NCI-H226 (cell line): ENCODE measurements at places on chromosomes 12 and 14.

DNA sequence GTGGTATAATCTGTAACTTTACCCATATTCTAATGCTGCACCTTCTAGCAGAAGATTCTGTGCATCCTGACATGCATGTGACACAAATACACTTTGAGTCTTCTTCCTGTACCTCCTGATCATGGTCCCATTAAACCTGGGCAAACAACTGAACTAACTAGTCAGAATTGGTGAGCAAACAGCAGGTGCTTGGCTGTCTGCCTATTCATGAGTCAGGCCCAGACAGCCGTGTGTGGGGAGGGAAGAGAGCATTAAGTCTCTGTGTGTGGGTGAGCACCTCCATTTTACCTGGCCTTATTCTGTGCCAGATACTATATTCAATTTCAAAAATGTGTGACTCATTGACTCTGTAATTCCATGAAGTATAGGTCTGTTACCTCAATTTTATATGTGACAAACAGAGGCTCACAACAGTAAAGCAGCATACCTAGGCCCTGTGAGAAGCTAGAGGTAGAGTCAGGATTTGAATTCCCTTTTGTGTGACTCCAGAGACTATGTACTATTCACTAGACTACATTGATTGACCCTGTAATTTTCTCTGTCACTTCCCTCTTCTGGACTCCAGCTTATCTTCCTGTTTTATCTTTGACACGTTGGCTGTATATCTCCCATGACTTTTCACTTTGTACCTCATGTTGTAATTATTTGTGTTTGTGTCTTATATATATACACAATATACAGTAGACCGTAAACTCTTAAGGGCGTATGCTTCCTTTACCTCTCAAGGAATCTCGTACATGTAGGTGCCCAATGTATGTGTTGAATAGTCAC, 32.2 kb downstream of the SUSD6 start:
- DNase-seq = peak; percentile 82

DNA sequence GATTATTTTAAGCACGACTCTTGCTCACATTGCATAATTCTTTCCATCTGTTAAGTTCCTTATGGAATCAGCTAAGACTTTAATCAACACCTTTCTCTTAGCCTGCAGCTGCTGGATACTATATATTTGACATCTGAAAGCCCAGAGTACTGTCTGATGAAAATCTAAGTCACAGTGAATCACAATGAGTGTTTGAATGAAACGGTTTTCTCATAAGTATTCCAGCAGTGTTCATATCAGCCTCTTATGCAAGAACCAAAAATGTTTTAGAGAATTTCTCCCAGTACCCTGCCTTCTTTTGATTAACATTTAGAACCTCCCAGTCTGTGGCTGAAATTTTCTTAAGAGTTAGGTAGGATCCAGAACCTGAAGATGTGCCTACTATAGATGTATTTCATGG, 55.6 kb downstream of the FRMD6 start:
- DNase-seq = no peak

GRCh38 chr14:35222324-35222723, 69.9 kb upstream of the PSMA6 start:
- no peak for DNase-seq

DNA sequence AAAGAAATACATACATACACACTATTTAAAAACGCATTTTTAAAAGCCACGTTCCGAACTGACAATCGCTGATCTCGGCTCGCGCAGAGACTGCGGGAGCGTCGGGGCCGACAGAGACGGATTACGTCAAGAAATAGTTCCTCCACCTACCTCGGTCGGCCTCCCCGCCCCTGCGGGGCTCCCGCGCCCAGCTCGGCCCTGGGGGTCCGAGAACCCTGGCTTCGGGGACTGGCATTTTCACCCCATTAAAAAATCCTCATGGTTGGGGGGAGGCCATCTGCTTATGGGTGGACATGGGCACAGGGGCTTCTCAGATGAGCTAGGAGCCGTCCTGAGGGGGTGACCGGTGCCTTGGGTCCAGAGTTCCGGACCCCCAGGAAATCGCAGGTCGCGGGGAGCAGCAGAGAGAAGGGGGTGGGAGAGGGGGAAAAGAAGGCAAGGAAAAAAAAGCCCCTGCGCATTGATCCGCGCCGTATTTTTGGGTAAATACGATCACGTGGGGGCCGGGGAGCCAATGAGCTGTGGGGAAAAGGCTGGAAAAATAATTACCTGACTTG, 324 bp upstream of the HOXC9 start:
- DNase-seq = peak; percentile 69

DNA sequence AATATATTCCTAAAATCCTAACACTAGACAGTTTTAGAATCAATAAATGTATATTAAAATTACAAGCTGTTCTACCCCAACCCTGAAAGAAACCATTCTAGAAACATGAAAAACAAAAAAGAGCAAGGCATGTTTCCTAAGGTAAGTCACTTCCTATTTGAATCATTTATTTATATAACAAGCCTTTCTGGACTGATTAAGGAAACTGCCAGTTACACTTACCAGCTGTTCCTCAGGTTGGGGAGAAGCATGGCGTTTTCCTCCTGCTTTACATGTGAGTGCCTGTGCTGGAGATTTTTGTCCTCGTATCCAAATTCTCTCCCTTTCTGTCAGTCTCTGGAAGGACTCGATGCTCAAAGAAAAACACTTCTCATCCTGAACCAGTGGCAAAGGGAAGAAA, 183.3 kb downstream of the EFCAB11 start:
- DNase-seq = no peak

DNA sequence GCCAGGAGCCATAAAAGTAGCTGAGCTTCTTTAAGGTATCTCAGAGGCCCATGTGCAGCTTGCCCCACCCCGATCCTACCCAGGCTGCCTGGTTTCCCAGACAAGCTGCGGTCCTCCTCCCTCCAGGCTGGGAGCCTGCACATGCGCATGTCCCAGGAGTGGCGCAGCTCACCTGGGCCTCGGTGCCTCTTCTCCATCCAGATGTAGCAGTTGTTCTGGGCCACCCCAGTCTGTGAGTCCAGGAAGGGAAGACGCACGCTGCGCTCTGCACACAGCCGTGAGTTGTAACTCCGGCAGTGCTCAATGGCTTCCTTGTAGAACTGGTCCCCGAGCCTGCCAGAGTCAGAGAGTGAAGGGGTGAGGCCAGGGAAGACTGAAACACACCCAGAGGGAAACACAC, 122.3 kb downstream of the DPF3 start:
- no peak for DNase-seq

DNA sequence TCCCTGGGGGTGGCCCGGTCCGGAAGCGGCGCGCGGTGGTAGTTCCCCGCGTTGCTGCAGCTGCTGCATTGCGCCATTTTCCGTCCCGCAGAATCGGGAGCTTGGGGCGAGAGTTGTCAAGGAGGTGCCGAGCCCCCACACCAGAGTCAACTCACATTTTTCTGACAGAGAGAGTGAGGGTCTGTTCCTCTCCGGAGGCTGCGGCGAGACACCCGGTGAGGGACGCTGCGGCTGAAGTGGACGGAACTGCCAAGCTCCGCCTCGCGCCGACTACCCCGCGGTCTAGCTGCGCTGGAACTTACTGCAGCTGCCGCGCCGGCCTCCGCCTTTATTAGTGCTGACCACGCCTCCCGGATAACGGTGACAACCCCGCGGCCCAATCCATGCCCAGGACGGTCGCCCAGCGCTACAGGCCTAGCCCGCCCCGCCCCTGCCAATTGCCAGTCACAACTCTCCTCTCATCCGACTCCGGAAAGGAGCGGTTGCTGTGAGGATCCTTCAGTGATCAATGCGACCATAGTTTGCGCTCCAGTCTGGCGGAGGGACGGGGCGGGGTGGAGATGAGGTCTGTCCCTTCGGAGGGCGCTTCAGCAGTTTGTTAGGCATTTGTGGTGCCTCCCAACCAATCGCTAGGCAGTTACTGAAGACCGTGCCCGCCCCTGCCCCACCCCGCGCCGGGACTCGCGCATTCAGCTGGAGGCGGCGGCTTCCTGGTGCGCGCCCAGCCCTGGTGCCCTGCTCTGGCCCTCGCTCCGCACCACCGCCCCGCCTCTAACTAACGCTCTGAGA, at the start of gene VAMP1:
VAMP1 (minus strand) TSS at position 303 of the 789 bp plus-strand sequence; CDS start at position 157, 146 bp downstream.
- DNase-seq = peak; percentile 95

DNA sequence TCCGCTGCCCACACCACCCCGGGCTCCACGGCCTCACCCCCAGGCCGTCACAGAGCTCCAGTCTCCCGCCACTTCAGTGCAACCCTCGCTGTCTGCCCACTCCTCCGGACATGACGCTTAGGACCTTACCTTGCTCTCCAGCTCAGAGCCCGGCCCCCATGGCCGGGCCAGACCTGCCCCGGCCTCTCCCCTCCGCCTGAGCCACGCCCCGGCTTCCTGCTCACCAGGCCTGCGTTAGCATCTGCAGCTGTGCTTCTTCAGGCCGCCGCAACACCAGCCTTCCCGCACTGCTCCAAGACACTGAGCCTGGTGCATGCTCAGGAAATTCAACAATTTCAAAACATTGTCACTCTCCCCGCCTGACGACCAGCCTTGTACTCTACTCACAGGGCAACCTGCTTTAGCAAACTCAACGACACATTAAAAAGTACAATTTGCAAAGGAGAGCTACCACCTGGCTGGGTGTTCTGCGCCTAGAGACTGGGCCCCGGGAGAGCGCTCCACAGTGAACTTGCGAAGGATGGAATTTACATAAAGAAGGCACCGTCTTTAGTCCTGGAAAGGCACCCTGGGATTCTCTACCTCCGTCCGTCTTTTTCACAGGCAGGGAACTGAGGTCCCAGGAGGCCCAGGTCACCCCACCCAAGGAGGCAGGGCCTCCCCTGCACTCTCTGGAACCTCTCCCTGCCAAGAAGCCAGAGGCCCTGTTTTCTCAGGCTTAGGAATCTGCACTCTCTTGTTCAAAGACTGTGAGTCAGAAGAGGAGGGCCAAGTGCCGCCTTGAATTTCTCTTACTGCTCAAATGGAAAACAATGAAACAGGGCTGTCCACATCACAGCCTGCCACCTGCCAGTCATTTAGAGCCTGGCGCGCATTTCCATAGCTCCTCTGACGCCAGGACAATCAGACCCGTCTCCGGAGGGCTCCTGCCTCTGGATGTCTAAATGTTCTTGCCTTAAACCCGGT, 51.3 kb downstream of the STX2 start:
- DNase-seq = no peak

GRCh38 chr12:52884526-52885293, 20.2 kb downstream of the KRT8 start:
- DNase-seq = peak; percentile 34

GRCh38 chr14:83993545-83993944, 1536.4 kb upstream of the FLRT2 start:
- no peak for DNase-seq

DNA sequence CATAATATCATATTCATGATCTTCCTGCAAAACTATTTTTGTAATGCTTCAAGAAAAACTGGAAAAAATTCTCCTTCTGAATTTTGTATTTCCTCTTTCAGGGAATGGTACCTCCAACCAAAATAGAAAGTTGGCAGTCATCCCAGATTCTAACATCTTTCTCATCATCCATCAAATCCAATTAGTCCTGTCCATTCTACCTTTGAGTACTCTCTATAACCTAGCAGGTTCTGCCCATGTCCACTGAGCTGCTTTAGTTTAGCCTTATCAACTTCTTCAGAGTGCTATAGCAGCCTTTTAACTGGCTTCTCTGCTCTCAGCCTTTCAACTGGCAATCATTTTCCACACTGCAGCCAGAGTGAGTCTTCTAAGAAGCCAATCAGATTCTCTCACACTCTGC, 236.2 kb downstream of the AKAP6 start:
- no peak for DNase-seq

- DNase-seq = no peak
Observed at GRCh38 chr12:123971770-123972456, 718 bp downstream of the CCDC92 start.

- no peak for DNase-seq
Observed at GRCh38 chr14:55277972-55278740, 6.9 kb downstream of the FBXO34 start.

GRCh38 chr12:76144245-76144549, 59.7 kb upstream of the NAP1L1 start:
- peak; percentile 76 for DNase-seq

GRCh38 chr12:111405859-111406473, at the start of gene SH2B3:
TSS of gene SH2B3 (plus strand) at chr12:111405923. CDS start at chr12:111418146, 12,223 bp downstream.
- peak; percentile 62 for DNase-seq

DNA sequence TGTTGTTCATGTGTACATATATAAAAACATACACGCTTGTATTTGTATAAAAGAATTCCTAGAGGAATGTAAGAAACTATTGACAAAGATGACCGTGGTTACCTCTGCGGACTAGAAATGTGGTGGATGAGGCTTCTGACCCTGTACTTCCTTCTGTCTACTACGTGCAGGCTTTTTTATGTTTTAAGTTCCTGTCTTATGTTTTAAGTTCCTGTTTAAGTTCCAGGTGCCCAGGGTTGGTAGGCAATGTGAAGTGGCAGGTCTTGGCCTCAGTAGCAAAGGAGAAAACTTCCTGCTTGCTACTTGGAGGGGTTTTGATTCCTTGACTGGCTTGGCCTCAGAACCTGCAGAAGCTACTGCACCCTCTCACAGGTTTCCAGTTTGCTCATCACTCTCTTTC, 11.6 kb downstream of the POMT2 start:
- no peak for DNase-seq

DNA sequence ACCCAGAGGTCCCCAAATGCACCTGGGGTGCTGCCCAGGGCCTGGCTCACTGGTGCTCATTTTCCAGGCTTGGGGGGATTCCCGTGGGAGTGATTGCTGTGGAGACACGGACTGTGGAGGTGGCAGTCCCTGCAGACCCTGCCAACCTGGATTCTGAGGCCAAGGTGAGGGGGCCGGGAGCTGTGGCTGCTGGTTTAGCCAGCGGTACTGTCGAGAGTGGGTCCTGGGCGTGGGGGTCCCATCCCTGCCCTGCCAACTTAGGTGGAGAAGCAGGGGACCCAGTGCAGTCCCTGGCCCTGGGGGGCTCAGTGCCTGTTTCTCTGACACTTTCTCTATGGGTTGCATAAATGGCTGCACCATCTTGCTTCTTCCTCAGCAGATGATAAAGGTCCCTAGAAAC, 50.9 kb downstream of the FOXN4 start:
- DNase-seq = no peak

- no peak for DNase-seq
Observed at GRCh38 chr12:58316926-58317325, 375.6 kb downstream of the ATP23 start.

- no peak for DNase-seq
Observed at GRCh38 chr12:112304436-112304835, 77.8 kb downstream of the HECTD4 start.

DNA sequence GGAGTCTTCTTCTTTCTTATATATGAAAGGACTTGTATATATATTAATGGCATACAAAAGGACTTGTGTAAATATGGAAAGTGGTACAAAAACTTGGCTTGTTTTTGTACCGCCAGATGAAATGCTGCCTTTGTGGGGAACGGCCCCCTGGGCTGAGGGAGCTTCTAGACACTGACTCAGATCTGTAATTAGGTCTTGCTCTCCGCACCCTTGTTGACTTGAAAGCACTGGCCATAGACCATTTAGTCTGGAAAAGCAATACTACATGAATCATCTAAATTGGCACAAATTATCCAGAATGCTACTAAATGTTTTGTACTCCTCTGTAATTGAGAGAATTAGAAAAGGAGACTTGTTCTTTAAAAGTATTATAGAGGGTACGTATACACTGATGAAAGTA, 399.9 kb upstream of the RGS6 start:
- no peak for DNase-seq
